Activated CD8-positive, alpha-beta T cell treated with anti-CD3 and anti-CD28 coated beads, Interleukin-2, amount 10 ng/mL, durations not matched to agents 7 days and 5 days (primary cell): ENCODE measurements at places on chromosomes 16 and 17. TPM values are rescaled to one million over a fixed set of nuclear protein-coding genes. Genes with fewer than 3 reads are reported as not detected.

DNA sequence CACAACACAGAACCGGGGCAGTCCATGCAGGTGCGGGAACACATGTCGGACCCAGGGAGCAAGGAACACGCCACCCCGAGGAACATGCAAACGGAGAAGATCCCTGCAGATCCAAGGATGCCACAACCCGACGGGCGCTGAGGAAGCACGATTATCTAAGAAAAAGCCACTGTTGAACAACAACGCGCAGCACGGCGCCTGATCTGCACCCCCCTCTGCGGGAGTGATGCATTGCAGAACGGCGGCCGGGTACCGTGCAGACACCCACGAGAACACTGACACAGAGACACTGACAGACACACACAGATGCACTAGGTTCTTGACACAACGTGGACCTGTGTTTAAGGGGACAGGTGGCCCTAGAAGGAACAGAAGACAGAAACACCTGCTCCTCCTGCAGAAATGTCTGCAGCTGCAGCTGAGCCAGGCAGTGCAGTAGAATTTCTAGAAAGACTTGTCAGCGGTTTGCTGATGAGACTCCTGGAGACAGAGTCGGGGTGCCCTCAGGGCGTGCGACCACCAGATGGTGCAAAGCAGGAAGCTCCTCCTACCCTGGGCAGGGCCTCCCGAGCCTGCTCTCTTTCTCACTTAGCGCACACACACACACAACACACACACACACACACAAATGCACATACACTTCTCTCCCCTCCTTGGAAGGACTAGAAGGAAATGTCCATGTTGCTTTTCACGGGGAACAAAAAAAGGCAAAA lies 7.5 kb downstream of the NPTX1 start:
- H3K27ac ChIP-seq = no peak overlapping the region
- peaks cover 10% of the 10 kb centered on the region for H3K4me1 ChIP-seq
- H3K27me3 ChIP-seq = peaks cover 36% of the 10 kb centered on the region
- H3K4me3 ChIP-seq = no peak overlapping the region
- no peak for DNase-seq

DNA sequence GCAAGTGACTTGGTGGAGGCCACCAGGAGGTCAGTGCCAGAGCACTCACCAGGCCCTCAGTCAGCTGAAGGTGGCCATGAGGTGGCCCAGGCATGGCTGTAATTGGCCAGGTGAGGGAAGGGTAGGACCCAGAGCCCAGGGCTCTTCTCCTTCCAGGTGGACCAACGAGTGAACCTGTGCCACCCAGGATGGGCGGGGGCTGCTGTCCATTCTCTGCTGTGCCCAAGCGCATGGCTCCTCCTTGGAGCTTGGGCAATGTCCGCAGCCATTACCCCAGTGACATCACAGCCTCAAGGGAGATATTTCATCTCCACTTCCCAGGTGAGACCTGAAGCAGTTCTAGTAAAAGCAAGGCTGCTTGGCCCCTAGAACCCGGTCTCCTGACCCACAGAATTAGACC lies 303.0 kb upstream of the FOXF1 start:
- H3K4me3 ChIP-seq = no peak overlapping the region
- H3K27ac ChIP-seq = no peak overlapping the region
- H3K36me3 ChIP-seq = no peaks in the 10 kb centered on the region
- no peak for DNase-seq

DNA sequence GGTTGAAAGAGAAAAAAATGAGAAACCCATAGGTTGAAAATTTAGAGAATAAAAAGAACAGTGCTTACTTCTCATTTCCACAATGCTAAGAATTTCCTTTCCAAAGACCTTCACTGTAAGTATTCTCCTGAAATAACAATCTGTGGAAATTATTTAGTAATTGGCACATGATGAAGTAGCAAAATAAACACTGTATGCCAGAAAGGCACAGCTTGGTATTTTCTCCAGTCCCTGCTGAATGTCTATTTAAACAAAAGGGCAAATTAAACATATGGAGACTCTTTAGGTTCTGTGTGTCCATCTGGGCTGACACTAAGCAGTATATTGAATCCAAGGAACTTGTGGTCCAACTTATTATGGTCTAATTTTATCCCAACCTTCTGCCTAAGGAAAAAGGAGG lies 46.1 kb downstream of the CHCT1 start:
- peaks cover 45% of the 10 kb centered on the region for H3K36me3 ChIP-seq
- H3K4me1 ChIP-seq = peaks cover 6% of the 10 kb centered on the region
- DNase-seq = no peak

DNA sequence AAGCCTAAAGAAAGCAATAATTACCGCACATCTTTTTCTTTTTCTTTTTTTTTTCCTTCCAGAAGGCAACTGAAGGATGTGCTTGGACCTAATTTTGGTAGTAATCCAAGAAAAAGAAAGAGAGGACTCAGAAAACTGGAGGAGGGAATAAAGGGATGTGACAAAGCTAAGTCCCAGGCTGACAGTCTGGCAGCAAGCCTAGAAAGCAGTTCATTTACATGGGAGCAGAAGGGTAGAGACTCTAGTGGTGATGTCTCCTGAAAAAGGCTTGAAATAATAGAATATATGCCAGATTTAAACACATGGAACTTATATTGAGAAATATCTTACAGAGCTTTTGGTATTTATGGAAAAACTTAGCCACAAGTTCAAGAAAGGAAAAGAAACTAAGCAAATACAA lies 101.0 kb upstream of the SHISA6 start:
- no peaks in the 10 kb centered on the region for H3K36me3 ChIP-seq
- H3K27me3 ChIP-seq = no peaks in the 10 kb centered on the region
- no peak for DNase-seq
- no peak overlapping the region for H3K4me3 ChIP-seq
- H3K4me1 ChIP-seq = no peaks in the 10 kb centered on the region

- H3K27ac ChIP-seq = no peak overlapping the region
- no peaks in the 10 kb centered on the region for H3K36me3 ChIP-seq
- H3K27me3 ChIP-seq = no peaks in the 10 kb centered on the region
- H3K4me3 ChIP-seq = no peak overlapping the region
- DNase-seq = no peak
- H3K4me1 ChIP-seq = no peaks in the 10 kb centered on the region
These were observed 253.1 kb upstream of the DYNLRB2 start for GRCh38 chr16:80287674-80288073.

GRCh38 chr17:31798205-31798724 lies 60.8 kb downstream of the COPRS start:
- no peaks in the 10 kb centered on the region for H3K4me1 ChIP-seq
- no peak overlapping the region for H3K4me3 ChIP-seq

DNA sequence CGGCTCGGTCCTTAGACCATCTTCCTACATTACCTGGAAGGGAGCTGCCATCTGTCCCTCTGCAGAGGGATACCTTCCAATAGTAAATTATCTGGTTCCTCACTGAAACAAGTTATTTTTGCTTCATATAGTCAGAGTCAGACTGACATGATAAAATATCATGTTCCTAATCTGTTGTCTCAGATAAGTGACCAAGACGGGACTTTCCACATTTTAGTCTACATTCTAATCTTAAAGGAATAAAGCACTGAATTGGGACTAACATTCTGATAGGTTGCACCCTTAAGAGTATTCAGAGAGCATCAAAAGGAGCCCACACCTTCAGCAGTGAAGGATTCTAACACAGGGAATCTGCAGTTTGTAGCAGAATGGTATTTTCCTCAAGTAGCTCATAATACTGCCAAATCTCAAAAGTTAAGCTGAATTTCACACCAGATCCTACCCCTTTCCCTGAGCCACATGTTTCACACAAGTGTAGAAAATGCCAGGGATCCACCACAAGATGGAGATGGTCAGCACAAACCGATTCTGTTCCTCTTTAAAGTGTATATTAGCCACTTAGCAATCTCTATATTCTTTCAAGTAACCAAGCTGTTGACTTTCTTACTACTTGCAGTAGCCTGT lies 13.4 kb downstream of the GINS2 start:
- peaks cover 70% of the 10 kb centered on the region for H3K36me3 ChIP-seq
- DNase-seq = no peak
- no peak overlapping the region for H3K4me3 ChIP-seq
- H3K27me3 ChIP-seq = no peaks in the 10 kb centered on the region

GRCh38 chr16:66890799-66891198 lies 10.5 kb downstream of the PDP2 start:
- DNase-seq = no peak
- no peak overlapping the region for H3K27ac ChIP-seq
- H3K4me3 ChIP-seq = no peak overlapping the region

GRCh38 chr16:2243031-2243528 lies 6.8 kb downstream of the DNASE1L2 start:
- peaks cover 2% of the 10 kb centered on the region for H3K4me1 ChIP-seq
- no peak for DNase-seq

DNA sequence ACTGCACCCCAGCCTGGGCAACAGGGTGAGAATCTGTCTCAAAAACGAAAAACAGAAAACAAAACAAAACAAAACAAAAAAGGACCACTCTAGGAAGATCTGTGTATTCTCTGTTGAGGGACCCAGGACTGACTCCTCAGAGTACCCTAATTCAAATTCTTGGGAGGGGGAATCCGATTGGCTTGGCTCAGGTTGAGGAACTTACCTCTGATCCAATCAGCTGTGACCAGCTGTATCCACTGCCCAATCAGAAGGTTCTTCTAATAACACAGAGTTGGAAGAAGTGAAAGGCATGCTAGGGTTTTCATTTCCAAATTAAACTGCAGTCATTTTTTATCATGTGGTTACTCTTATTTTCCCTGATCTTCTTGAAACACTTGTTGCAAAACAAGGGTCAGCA lies 105.9 kb upstream of the CACNG3 start:
- peaks cover 33% of the 10 kb centered on the region for H3K4me1 ChIP-seq
- H3K27ac ChIP-seq = no peak overlapping the region
- H3K36me3 ChIP-seq = peaks cover 35% of the 10 kb centered on the region
- no peak overlapping the region for H3K4me3 ChIP-seq
- DNase-seq = no peak

- DNase-seq = no peak
- no peak overlapping the region for H3K4me3 ChIP-seq
- H3K36me3 ChIP-seq = no peaks in the 10 kb centered on the region
- peaks cover 51% of the 10 kb centered on the region for H3K4me1 ChIP-seq
- no peak overlapping the region for H3K27ac ChIP-seq
These were observed 59.7 kb downstream of the PLCG2 start for GRCh38 chr16:81838794-81839193.

DNA sequence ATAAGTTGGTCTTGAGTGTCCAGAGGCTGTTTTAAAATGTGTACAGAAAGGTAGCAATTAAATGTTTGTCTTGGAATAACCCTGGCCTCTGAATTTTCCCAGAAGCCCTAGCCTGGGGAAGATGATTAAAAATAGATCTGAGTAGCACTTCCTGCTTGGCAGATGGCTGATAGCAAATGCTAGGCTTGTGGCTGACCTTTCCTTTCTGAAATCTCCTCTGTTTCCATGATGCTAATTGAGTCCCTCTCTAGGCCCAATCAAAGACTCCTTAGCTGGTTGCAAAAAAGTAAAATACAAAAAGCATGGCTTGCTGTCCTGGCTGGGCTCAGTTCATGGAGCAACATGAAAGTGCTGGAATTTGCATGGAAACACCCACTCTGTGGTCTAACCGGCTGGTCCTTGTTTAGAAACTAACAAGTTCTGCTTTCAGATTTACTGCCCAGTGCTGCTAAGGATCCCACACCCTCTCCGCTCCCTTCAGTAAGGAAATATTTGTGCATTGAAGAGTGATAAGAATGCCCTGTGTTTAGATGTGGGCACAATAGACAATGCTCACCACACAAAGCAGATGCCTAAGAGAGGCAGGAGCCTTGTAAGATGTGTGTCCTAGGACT lies 40.8 kb downstream of the YPEL2 start:
- H3K27me3 ChIP-seq = no peaks in the 10 kb centered on the region
- DNase-seq = no peak

GRCh38 chr16:66750279-66751052 lies 943 bp downstream of the DYNC1LI2 start:
- peak overlapping the region; percentile 80 for H3K4me3 ChIP-seq
- H3K4me1 ChIP-seq = peaks cover 49% of the 10 kb centered on the region
- peaks cover 40% of the 10 kb centered on the region for H3K36me3 ChIP-seq
- DNase-seq = peak; percentile 39
- H3K27ac ChIP-seq = peak overlapping the region; percentile 73
- peaks cover 13% of the 10 kb centered on the region for H3K27me3 ChIP-seq

Gene MT1E
- total RNA-seq = 74.8 TPM

DNA sequence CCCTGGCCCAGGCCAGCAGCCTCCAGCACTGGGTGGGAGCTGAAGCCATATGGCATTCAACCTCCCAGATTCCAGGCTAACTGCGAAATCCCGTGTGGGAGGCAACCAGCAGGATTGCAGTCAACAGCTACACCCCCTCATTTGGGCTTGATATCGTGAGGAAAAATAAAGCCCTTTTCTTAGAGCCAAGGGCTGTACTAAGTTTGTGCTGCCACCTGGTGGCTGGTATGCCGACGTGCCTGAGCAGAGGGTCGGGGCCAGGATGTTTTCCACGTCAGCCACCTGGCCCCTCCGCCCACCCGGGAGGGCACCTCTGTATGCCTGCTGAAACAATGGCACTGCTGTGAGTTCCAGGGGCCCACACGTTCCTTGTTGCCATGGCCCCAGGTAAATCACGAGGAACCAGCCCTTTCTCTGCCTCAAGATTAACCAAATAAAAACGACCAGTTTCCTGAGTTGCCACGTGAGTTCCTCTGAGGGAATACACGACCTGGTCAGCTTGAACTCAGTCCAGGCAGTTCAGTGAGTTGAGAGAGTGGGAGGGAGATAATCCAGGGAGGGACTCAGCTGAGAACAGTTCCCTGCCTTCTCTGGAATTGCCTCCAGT lies 9.0 kb downstream of the TMEM98 start:
- peaks cover 12% of the 10 kb centered on the region for H3K27me3 ChIP-seq
- H3K4me3 ChIP-seq = no peak overlapping the region
- no peak overlapping the region for H3K27ac ChIP-seq
- DNase-seq = peak; percentile 70
- no peaks in the 10 kb centered on the region for H3K36me3 ChIP-seq

Gene SOST
- total RNA-seq = not detected

DNA sequence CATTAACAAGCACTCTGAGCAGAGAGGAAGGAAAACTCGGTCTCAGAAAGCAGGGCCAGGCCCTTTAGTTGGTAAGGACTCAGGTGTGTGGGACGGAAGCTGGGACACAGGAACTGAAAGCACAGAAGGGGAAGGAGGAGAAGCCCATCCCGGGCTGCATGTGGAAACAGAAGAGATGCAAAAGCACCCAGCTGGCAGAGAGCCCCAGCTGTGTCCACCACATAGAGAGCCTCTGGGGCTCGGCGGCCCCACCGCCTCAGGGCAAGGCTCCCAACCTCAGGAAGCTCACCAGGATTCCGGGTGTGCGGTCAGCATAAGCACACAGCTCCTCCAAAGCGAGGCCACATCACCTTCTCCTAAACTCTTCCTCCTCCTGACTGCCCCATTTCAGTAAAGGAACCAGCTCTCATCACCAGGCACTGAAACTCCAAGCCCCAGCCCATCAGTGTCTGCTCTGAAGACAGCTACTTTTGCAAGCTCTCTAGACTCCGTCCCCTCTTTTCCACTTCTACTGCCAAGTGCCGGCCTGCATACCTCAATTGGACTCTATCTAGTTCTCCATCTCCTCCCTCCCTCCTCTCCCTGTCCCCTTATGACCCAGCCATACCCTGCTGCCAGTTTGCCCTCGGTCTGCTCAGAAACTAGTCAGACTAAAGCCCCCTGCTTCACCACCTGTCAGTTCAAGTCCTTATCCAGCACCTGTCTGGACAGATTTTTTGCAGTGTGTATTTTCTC lies 6.0 kb downstream of the ST3GAL2 start:
- peak overlapping the region; percentile 37 for H3K27ac ChIP-seq
- no peaks in the 10 kb centered on the region for H3K27me3 ChIP-seq
- H3K4me3 ChIP-seq = no peak overlapping the region
- DNase-seq = no peak
- peaks cover 11% of the 10 kb centered on the region for H3K36me3 ChIP-seq

Gene KRT32
- not detected for total RNA-seq

Gene CD300LB
- not detected for total RNA-seq
